CD8-positive, alpha-beta T cell (primary cell): ENCODE measurements at places on chromosomes 12 and 14.

DNA sequence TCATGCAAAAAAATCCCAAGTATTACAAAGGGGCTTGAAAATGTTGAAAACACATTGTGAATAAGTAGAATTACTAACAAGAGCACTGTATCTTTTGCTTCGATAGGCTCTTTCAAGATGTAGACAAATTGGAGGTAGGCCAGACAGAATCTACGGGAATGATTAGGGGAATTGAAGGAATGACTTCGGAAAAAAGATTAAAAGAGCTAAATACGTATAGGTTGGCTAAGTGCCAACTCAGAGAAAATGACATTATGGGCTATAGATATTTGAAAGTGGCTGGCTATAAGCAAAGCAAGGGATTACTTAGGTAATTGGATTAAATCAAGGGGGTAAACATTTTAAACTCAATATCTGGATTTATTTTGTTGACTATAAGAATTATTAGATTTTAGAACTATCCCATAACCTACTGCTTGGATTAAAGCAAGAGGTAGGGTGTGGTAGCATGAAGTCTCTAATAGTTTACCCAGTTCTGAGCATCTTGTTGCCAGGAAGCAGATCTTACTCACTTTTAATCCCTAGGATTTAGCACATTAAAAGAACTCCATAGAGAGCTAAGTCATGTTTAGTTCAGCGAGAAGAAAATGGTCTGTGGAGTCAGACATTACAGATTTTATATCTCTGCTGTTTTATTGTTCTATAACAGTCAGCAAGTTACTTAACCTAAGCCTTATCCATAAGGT, 489.8 kb downstream of the DIO2 start:
- DNase-seq: no peak

- DNase-seq: no peak
Observed at GRCh38 chr14:103801459-103801858, 45.9 kb downstream of the PPP1R13B start.

DNA sequence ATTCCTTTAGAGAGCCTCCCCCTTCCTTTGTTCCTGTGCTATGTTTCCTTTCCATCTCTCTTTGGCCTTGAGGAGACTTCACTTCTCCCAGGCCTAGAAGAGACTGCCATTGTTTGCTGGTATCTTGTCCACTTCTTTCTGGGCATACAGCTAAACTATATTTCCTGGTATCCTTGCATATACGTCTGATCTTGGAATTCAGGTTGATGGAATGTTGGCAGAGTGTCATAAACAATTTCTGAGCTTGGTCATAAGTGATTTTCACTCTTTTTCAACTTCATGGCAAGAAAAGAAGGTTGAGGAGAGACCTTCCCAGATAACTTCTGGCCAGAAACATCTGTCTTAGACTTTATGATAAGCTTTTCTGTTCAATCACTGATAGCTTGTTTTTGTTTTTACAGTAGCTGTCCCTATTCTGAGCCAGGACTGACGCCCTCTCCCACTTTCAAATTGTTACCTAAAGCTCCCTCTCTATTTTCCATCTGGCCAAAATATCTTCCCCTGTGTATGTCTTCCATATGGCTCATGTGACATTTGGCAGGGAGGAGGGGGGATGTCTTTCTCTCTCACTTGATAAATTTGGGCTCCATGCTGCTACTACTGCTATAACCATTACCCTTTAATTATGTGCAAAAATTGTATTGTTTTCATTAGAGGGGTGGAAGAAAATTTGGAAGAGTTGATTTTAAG, 457.0 kb downstream of the ADAMTS20 start:
- DNase-seq: no peak

DNA sequence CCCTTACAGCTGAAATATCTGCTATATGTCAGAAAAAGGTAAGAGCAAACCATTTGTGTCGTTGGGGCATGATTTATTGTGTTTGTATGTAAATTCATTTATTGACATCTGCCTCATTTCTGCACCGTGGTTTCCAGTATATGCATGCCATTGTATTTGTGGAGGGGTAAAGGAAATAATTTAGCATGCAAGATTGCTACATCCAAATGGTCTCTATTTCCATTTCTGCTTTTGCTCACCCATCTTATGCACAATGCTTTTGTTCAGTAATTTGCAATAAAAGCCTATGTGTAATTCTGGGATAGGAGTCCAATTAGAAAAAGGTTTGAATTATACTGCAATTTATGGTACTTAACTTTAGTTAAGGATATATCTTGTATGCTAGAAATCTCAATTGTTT, 101.8 kb downstream of the UNC79 start:
- DNase-seq: no peak

DNA sequence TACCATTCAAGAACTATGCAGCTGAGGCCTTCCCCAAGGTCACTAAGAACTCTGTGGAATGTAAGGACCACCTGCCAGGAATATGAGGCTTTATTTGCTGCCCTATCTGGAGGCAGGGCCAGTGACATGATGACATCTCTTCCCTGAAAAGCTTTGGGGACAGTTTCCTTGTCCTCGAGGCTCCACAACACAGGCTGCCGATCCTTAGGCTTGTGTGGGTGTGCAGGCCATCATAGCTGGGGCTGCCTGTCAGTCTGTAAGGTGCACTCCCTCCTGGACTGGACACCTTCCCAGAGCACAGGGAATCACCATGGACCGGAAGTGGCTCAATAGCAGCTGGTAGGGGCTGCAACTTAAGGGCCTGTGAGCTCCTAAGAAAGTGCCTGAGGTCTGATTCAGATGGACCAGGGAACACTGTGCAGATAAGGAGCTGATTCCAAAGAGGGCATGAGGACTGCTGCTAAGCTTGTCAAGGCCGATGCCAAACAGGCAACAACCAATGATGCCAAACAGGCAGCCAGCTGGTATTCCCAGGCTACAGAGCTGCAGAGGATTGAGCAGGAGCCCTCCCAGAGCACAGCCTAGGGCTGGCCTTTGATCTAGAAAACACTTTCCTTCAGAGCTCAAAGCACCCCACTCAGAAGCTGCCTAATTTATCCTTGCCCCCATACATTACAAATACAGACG, 84.3 kb downstream of the CRACR2A start:
- no peak for DNase-seq
